ENCODE measurements at places on chromosomes 13 and 19. TPM values are rescaled to one million over a fixed set of nuclear protein-coding genes. Genes with fewer than 3 reads are reported as not detected.

- DNase-seq = no peak
Measured at GRCh38 chr13:76764429-76764828, 121.8 kb downstream of the KCTD12 start.

DNA sequence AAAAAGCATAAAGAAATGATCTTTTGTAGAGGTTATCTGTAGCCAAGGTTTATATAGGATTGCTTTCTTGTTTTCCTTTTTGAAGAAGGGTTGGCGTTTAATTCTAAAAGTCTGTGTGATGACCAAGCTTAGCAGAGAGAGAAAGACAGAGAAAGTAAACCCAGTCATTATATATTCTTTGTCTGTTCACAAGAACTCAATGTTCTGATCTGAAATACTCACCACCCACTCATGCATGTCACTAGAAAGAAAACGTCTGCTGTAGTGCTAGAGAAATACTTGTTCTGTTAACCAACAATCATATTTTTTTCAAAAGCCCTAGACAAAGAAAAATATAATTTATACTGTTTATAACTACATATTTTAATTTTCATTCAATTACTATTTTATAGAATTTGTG is 173.7 kb upstream of the SLITRK5 start:
- no peak for DNase-seq

GRCh38 chr13:90238413-90238812 is 1109.1 kb upstream of the MIR17HG start:
- no peak for DNase-seq

DNA sequence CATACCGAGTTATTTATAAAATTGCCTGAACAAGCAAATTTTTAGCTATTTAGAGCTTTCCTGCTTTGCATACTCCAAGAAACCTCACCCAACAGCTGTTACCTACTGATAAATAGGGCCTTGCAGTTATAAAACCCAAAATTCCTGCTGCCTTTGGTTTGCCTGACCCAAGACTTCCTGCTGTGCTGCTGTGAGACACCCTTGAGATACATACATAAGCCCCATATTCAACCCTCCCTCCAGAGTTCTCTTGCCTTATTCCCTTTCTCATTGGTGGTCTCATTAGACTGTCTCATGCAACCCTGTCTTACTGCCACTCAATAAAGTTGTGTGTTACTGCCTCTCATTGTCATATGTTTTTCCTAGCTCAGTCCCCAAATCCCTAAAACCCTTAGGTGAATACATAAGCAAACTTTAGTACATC is 677.6 kb downstream of the UQCRFS1 start:
- DNase-seq = no peak

The MISP3 gene
- 5.2 TPM for total RNA-seq

- DNase-seq = no peak
Measured at GRCh38 chr13:99374994-99375737, 68.0 kb upstream of the GPR183 start.

The C2CD4C gene
- 9.4 TPM for total RNA-seq

DNA sequence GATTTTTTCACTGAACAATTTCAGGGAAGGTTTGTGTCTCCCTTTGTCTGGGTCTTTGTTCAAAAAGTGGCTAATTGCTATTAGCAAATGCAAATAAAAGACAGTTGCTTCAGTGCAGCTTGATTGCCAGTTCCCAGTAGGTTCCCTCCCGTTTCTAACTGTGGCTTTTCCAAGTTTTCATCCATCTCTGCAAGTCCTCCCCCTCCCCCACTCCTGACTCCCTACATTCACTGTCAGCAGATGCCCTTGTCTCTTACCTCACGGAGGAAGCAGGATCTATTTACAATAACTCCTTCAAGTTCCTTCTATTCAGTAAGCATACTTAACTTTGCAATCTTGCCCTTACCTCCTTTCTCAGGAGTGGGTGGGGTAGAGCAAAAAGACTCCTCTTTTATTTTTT is 55.4 kb upstream of the SCEL start:
- no peak for DNase-seq

DNA sequence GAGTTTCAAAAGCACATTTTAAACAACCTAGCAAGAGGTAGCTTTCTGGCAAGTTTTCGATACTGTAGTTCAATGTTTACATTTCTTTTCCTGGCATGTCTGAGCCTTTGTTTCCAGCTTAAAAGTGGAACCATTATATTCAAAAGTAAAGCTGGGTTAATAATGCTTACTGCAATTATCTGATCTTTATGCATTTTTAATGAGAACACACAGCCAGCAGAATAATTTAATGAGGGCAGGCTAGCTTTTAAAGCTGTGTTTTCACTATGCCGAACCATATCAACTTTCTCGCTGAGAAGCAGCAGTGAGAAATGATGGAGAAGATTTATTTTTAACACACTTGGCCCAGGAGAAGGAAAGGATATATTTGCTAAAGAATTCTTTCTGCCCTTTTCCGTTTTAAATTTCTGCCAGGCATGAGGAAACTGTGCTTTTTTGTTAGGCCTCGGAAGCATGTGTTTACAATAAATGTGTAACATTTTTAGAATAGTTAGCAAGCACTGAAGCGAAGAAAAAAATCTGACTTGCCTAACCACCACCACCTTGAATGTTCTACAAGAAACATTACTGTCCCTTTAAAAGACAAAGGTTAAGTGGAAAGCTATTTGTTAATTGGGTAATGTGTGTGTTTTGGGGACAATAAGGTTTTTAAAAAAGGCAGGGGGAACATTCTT is 1.0 kb downstream of the MBNL2 start:
- DNase-seq = no peak

GRCh38 chr19:47541518-47541917 is 26.7 kb upstream of the NAPA start:
- DNase-seq = no peak

DNA sequence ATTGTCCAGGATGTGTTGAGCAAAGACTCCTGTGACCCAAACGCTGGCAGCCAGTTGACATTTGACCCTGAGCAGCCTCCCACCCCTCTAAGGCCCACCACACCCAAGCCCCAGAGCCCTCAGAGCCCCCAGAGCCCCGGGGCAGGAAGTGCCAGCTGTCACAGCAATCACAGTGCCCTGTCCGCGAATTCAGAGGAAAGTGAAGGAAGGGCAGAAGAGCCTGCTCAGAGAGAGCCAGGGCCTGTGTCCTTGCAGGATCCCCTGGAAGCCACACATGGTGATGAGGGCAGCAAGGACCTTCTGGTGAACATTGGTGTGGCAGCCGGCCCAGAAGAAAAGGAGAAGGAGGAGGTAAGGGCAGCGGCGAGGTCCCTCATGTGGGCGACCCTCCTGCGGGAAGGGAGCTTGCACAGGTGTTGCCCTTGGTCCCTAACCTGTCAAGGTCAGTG is 63.7 kb downstream of the SPATA13 start:
- DNase-seq = no peak

DNA sequence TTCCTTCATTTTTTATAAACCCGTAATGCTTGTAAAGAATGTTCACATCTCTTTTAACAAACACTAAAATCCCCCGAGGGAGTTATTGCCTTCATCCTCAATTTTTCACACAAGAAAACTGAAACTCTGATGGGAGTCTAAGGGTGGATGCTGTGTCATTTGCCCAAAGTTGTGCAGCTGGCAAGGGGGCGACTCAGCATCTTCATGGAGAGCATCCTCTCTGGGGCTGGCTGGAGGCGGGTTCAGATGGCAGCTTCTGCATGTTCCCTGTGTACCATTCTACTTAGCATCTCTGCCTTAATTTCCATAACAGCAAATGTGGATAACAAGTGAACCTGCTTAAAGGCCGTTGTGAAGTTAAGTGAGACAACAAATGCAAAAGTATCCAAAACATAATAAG is 256.4 kb downstream of the IRS2 start:
- no peak for DNase-seq

Data from spinal cord (tissue), 10 donors.